Thyroid gland (tissue), 4 donors: ENCODE measurements at places on chromosomes 1 and 21. TPM values are rescaled to one million over a fixed set of nuclear protein-coding genes. Genes with fewer than 3 reads are reported as not detected.

GRCh38 chr21:40671716-40672115, 175.2 kb downstream of the DSCAM start:
- H3K27ac ChIP-seq = no peak overlapping the region
- no peak for DNase-seq
- H3K27me3 ChIP-seq = no peaks in the 10 kb centered on the region

PYHIN1 gene
- total RNA-seq = 0.78 TPM

MPL gene
- not detected for total RNA-seq

GRCh38 chr1:51341876-51342496, 11.6 kb upstream of the TTC39A start:
- H3K4me3 ChIP-seq = no peak overlapping the region
- no peaks in the 10 kb centered on the region for H3K27me3 ChIP-seq
- no peaks in the 10 kb centered on the region for H3K36me3 ChIP-seq

DNA sequence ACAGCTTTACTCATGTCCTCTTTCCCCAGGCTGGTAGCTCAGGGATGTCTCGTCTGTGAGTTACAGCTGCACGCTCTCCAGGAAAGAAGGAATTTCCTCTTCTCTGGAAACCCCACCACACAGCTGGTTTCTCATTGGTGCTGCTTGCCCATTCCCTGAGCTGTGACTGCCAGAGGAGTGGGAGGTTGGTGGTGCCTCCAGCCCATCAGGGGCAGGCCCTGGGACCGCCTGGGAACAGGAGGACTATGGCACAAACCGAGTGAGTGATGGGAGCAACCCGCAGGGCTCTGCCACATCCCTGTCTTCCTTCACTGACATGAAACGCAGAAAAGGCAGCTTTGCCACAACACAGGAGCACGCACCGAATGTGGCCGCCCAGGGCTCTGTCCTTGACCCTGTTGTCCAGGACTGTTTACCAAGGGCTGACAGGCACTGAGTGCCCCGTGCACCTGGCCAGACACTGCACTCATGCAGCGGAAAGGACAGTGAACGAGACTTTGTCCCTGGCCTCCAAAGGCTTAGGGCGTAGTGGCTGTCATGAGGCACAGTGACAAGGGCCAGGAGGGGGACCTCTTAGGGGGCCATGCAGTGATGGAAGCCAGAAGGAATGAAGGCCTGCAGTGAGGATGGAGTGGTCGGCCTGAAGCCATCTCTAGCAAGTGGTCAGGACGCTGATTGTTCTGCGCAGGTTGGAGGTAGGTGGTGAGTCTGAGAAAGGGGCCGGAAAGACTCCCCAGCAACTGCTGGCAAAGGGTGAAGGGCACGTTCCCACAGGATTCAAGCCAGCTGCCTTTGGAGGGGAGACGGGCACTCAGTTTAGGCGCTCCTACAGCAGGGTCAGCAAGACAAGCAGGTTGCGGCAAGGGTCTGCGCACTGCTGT, 1.7 kb upstream of the CCNL2 start:
- H3K4me1 ChIP-seq = peaks cover 19% of the 10 kb centered on the region
- H3K4me3 ChIP-seq = peak overlapping the region; percentile 87
- no peaks in the 10 kb centered on the region for H3K27me3 ChIP-seq
- DNase-seq = no peak
- H3K27ac ChIP-seq = no peak overlapping the region

- H3K4me3 ChIP-seq = no peak overlapping the region
- H3K4me1 ChIP-seq = peaks cover 7% of the 10 kb centered on the region
These were observed 1.6 kb upstream of the IER5 start for GRCh38 chr1:181086926-181087325.

DNA sequence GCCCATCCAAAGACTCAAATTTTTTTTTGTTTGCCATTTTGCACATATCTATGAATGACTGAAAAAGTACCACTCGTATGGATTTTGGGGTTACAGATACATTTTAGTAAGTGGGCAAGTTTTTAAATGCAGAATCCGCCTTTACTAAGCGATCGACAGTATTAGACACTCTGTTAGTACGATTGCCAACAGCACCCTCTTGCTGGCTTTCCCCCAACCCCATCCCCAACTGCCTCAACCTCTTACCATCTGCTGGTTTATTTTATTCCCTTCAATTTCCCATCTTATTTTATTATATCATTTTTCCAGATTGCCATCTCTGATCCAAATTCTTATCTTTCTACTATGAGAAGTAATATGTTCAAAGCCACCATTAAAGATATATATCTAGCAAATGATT, 244.8 kb downstream of the LRRIQ3 start:
- H3K36me3 ChIP-seq = no peaks in the 10 kb centered on the region
- no peak overlapping the region for H3K4me3 ChIP-seq
- H3K27ac ChIP-seq = no peak overlapping the region
- no peaks in the 10 kb centered on the region for H3K27me3 ChIP-seq
- DNase-seq = no peak

DNA sequence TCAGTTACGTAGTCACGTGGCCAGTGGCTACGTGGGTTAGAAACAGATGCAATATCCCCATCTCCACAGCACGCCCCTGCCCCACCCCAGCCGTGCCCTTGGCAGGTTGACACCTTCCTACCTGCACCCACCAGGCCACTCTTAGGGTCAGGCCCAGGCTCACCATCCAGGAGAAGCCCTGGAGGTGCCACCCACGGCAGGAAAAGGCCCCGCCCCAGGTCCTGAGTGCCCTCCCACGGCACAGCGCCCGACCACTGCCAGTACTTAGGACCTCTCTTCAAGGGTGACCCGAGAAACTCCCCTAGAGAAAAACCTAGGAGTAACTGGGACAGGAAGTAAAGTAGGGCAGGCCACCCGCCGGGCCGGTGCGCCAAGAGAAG, 1.5 kb downstream of the C1orf35 start:
- no peak overlapping the region for H3K4me3 ChIP-seq

- H3K27ac ChIP-seq = no peak overlapping the region
- no peak overlapping the region for H3K4me3 ChIP-seq
- no peaks in the 10 kb centered on the region for H3K36me3 ChIP-seq
These were observed 7.9 kb downstream of the CAMK2N1 start for GRCh38 chr1:20478057-20478635.

GRCh38 chr1:224433701-224434672, 610 bp downstream of the WDR26 start:
- peak; percentile 42 for DNase-seq
- peaks cover 39% of the 10 kb centered on the region for H3K4me1 ChIP-seq
- H3K27ac ChIP-seq = peak overlapping the region; percentile 99
- no peaks in the 10 kb centered on the region for H3K36me3 ChIP-seq
- peak overlapping the region; percentile 72 for H3K4me3 ChIP-seq
- no peaks in the 10 kb centered on the region for H3K27me3 ChIP-seq

GRCh38 chr1:212147581-212148033, 112.1 kb downstream of the DTL start:
- no peak overlapping the region for H3K4me3 ChIP-seq
- no peaks in the 10 kb centered on the region for H3K36me3 ChIP-seq
- no peaks in the 10 kb centered on the region for H3K27me3 ChIP-seq

TMPRSS3 gene
- 5.0 TPM for total RNA-seq

- no peaks in the 10 kb centered on the region for H3K36me3 ChIP-seq
- DNase-seq = no peak
- H3K4me1 ChIP-seq = no peaks in the 10 kb centered on the region
These were observed 29.1 kb upstream of the C21orf91 start for GRCh38 chr21:17848228-17848627.

DNA sequence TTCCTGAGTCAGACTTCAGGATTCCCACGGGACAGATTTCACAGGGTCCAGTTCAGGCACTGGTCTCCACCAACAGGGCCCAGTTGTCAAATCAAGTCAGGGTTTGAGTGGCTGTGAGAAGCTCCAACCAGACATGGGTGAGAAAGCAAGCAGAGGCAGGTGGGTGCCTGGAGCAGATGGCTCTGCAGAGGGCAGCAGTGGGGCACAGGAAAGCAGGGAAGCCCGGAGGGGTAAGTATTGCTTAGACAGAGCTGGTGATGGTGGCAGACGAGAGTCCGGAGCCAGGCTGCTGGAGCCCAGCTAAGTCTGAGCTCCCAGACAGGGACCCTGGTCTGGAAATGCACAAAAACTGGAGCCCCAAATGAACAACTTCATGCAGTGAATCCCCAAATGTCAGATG, 40.4 kb downstream of the RIMS3 start:
- peak; percentile 47 for DNase-seq
- H3K4me3 ChIP-seq = no peak overlapping the region
- no peaks in the 10 kb centered on the region for H3K4me1 ChIP-seq
- H3K27me3 ChIP-seq = no peaks in the 10 kb centered on the region

DNA sequence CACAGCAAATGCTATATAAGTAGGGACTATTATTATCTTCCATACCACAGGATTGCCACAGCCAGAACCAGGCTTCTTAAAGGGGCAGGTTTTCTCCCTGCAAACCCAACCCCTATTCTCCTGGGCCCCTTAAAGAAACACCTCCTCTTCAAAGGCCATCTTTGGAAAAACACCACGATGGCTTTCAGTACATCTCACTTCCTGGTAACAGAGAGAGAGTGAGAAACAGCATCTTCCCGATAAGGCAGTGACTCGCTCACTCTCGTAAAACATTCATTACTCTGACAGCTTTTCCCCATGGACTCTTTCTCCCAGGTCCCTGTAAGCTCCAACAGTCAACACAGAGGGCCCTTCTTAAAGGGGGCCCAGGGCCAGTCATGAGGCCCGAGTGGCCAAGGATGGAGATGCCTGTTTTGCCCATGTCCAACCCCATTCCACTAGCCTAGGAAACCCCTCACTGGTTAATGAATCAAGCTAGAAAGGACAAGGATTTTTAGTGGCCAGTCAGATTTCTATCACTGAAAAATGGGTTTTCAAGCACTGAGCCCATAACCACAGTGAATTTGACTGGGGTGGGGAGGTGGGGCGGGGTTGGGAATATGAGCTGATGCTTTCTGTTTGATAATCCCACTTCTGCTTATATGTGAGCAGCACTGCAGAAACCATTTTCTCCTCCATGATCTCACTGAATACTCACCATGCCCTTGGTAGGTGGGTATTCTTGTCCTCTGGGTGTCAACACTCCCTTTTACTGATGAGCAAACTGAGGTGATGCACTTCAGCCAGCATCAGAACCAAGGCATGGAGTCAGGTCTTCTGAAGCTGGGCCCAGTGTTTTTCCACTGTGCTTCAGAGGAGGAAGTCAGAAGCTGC, 3.6 kb upstream of the NAV1 start:
- H3K36me3 ChIP-seq = no peaks in the 10 kb centered on the region
- H3K27me3 ChIP-seq = no peaks in the 10 kb centered on the region
- H3K27ac ChIP-seq = peak overlapping the region; percentile 50
- peaks cover 44% of the 10 kb centered on the region for H3K4me1 ChIP-seq
- no peak for DNase-seq
- H3K4me3 ChIP-seq = no peak overlapping the region

DNA sequence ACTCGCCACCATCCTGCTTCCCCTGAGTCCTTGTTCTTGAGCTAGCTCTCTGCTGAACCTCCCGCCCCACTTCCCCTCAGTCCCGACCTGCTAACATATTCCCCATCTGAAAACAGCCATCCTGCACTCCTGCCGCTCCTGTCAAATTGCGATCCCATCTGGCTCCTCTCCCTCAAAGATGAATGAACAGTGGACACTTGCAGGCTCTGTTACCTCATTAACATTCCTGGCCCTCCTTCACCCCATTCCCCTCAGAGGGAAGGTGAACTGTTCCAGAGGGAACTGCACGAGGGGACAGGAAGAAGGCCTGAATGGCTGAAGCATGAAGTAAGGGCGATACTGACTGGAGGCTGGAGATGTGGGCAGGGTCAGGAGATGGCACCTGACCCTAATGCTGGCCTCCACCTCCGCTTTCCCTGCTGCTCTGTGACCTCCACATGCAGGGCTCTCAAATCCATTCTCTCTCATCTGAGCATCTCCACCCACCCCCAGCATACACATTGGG, 7.4 kb upstream of the CELSR2 start:
- peaks cover 22% of the 10 kb centered on the region for H3K36me3 ChIP-seq
- no peak overlapping the region for H3K27ac ChIP-seq
- no peak overlapping the region for H3K4me3 ChIP-seq
- peaks cover 24% of the 10 kb centered on the region for H3K4me1 ChIP-seq
- no peak for DNase-seq

PRAMEF8 gene
- not detected for total RNA-seq

- no peak overlapping the region for H3K4me3 ChIP-seq
- H3K27me3 ChIP-seq = no peaks in the 10 kb centered on the region
- no peaks in the 10 kb centered on the region for H3K4me1 ChIP-seq
- no peak for DNase-seq
These were observed 40.5 kb downstream of the COL6A1 start for GRCh38 chr21:46021978-46022544.

DNA sequence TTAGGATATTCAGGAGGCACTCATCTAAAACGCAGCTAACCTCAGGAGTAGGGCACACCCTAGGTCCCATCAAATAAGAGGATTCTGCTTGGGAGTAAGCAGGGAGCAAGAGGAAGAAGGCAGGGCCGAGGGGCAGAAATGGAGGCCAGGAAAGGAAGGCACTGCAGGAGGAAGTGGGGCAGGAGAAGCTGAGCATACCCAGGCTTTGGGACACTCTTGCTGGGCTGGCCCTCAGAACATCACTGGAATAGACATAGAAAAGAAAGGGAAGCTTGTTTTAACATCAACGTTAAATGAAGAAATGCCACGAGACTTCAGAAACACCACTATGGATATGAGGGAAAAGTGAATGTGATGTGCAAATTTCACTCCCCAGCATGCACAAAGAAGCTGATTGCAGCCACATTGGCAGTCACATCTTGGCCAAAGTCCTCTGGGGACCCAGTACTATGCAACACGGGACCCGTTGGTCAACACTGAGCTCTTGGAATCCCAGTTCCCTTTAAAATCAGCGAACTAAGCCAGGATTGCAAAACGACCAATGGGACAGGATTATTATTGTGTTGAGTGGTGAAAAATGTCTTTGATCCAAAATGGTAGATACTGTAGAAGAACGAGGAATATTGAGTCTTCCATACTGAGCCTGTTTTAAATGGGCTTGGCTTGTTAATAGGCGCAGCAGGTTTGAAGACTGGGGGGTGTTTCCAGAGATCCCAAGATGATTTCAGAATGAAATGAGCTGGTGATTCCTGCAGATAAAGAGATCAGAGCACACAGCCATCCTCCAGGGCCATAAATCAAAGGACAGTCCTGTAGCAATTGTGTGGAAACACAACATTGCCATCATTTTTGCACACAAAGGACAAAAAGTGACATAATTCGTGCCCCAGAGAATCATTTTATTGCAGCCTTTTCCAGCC, 152.4 kb downstream of the TOMM20 start:
- H3K36me3 ChIP-seq = no peaks in the 10 kb centered on the region
- H3K4me1 ChIP-seq = peaks cover 82% of the 10 kb centered on the region
- no peak overlapping the region for H3K4me3 ChIP-seq
- H3K27ac ChIP-seq = no peak overlapping the region
- no peak for DNase-seq

DNA sequence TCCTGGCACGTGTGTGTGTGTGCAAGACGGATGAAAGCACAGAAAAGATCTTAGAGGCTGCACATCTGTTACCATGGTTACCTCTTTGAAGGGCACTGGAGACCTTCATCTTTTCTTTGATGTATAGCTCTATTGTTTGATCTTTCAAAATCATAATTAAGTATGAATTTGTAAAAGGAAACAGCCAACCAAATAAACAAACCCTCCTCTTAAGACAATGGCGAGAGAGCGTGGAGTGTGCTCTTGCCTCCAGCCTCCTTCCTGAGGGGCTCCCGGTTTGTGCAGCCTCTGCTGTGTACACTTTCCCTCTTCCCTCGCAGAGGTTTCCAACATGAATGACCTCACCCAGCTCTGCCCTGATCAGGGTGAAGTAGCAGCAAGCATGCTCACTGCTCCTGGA, 27.9 kb downstream of the CACNA1S start:
- no peak overlapping the region for H3K27ac ChIP-seq
- H3K4me1 ChIP-seq = no peaks in the 10 kb centered on the region
- H3K4me3 ChIP-seq = no peak overlapping the region
- no peak for DNase-seq
- no peaks in the 10 kb centered on the region for H3K36me3 ChIP-seq

GRCh38 chr1:39076127-39076798, 50.1 kb downstream of the NDUFS5 start:
- no peaks in the 10 kb centered on the region for H3K27me3 ChIP-seq
- no peak overlapping the region for H3K4me3 ChIP-seq
- H3K4me1 ChIP-seq = peaks cover 7% of the 10 kb centered on the region
- H3K36me3 ChIP-seq = no peaks in the 10 kb centered on the region
